Stimulated activated CD8-positive, alpha-beta memory T cell treated with anti-CD3 and anti-CD28 coated beads, Interleukin-2, amount 100 ng/mL, for 1 hour (primary cell): ENCODE measurements at places on chromosomes 11 and 22.
A peak's percentile ranks its signal among the peaks of the same experiment; 100 is the strongest.

- no peak for DNase-seq
Observed at GRCh38 chr22:49291169-49291568, 536.5 kb downstream of the BRD1 start.

DNA sequence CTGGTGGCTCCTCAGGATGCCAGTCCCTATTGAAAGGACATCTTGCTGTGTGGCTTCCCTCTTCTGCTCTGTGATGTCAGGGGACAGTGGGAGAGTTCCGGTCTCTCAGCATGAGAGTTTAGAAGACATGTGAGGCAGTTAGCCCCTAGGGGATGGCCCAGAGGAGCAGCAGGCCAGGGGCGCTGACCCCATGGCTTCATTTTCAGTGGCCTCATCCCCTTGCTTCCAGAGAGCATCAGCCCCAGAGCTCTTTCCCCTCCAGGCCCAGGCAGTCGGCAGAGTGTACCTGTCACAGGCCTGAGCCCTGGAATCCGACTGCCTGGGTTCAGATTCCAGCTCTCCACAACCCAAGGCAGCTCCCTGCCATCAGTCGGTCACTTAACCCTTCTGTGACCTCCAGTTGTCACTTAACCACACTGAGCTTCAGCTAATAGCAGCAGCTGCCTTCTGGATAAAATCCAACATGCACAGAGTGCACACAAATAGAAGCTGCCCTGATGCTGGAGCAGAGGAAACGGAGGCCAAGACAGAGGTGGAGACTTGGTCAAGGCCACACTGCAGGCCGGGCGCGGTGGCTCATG lies 14.1 kb upstream of the LRRC10B start:
- DNase-seq = no peak

GRCh38 chr11:59551659-59552521 lies 40.6 kb downstream of the OR4D9 start:
- DNase-seq = no peak

DNA sequence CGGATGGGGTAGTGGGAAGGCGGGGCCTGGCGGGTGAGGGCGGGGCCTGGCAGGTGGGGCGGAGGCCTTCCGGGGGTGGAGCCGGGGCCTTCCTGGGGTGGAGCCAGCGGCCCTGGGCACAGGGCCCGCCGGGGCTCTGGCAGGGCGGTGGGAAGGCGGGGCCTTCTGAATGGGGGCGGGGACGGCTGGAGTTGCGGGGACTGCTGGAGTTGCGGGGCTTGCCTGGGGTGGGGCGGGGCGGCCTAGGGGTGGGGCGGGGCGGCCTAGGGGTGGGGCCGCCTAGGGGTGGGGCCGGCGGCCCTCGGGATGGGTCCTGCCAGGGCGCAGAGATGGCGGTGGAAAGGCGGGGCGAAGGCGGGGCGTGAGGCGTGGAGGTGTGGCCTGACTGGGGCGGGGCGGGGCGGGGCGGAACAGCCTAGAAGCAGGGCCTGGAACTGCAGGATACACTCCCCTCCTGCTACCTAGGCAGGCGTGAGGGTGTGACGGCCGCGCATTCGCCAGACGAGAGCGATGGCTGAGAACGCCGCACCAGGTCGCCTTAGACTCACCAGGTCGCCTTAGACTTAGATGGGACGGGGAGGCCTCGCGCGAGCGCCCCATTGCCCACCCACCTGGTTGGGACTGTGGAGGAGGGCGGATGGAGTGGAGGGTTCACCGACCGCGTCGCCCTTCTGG lies 19.3 kb downstream of the RRP7A start:
- peak; percentile 65 for DNase-seq

GRCh38 chr22:42412744-42413333 lies 19.4 kb downstream of the NFAM1 start:
- DNase-seq = no peak

DNA sequence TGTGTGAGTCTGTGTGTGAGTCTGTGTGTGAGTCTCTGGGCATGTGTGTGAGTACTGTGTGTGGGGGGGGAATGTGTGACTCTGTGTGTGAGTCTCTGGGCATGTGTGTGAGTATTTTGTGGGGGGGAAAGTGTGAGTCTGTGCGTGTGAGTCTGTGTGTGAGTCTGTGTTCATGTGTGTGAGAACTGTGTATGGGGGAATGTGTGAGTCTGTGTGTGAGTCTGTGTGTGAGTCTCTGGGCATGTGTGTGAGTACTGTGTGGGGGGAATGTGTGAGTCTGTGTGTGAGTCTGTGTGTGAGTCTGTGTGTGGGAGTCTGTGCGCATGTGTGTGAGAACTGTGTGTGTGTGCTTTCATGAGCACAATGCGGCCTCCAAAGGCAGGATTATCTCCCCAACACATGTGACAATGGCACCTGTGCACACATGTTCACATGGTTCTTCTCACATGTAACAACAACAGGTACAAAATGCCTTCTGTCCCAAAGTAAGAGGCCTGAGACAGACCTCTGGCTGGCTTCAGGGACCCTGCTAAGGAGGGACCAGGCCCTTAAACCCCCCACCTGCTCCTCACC lies 1.6 kb downstream of the CD5 start:
- DNase-seq = no peak

GRCh38 chr11:62242021-62242420 lies at the start of gene SCGB1D2:
Gene SCGB1D2 (plus strand): TSS chr11:62242239. CDS start chr11:62242308, 69 bp downstream.
- DNase-seq = no peak

GRCh38 chr22:23112472-23113012 lies 29.2 kb downstream of the RSPH14 start:
- no peak for DNase-seq

GRCh38 chr11:2807801-2808241 lies 77.8 kb downstream of the CDKN1C start:
- DNase-seq = no peak

DNA sequence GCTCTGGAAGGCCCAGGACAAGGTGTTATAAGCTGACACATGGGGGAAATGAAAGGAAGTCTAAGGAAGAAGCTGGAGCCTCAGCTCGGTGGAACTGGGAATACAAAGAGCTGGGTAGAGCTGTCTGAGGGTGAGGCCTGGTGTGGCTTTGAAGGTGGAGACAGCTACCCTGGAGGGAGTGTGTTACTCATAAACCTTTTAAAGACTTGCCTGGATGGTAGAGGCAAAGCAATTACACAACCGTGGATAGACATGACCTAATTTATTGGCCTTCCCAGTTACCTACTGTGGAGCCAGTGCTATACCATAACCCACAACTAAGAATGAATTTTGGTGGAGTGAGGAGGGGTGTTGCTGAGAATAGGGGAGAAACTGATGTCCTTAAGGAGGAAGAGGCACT lies 22.6 kb downstream of the EXPH5 start:
- no peak for DNase-seq

GRCh38 chr11:12752868-12753524 lies 78.8 kb downstream of the TEAD1 start:
- no peak for DNase-seq

- no peak for DNase-seq
Observed at GRCh38 chr22:23072911-23073491, 2.7 kb downstream of the GNAZ start.

- no peak for DNase-seq
Observed at GRCh38 chr22:36928196-36928595, 14.8 kb downstream of the CSF2RB start.

DNA sequence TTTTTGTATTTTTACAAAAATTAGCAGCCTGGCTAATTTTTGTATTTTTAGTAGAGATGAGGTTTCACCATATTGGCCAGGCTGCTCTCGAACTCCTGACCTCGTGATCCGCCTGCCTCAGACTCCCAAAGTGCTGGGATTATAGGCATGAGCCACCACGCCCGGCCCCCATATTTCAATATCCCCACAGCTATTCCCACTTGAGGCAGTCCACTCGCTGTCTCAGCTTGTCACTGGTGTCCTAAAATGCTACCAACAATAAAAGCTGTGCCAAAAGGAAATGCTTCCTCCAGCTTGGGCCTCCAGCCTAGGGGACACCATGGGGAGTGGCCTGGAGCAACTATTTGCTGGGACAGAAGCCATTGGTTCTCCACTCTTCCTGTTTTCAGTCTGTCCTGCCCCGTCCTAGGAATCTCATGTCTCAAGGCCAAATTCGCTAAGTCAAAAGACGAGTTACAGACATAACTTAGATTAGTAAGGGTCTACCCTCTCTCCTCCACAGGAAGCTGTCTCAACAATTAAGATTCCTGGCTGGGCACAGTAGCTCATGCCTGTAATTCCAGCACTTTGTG lies 7.3 kb upstream of the SPINDOC start:
- no peak for DNase-seq

- DNase-seq = no peak
Observed at GRCh38 chr22:37912171-37912570, 6.1 kb downstream of the MICALL1 start.

- DNase-seq = no peak
Observed at GRCh38 chr11:110027627-110028371, 65.4 kb upstream of the ZC3H12C start.

GRCh38 chr22:44664149-44664548 lies 37.9 kb upstream of the PRR5 start:
- peak; percentile 40 for DNase-seq

- DNase-seq = no peak
Observed at GRCh38 chr11:27660171-27660570, 40.1 kb downstream of the BDNF start.

GRCh38 chr11:35683728-35684339 lies 21.3 kb downstream of the TRIM44 start:
- DNase-seq = no peak

DNA sequence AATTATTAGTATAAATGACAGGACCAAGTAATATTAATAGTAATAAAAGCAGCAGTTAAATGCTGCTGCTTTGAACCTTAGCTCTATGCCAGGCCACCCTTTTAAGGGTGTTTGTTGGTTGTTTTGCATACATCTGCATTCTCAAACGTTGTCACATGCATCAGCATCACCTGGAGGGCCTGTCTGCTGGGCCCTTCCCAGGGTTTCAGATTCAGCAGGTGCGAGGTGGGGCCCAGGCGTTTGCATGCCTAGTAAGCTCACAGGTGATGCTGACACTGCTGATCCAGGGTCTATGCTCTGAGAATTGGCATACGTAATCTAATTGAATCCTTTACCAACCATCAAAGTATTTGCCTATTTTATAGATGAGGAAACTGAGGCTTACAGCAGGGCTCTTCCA lies 246.5 kb downstream of the CADM1 start:
- no peak for DNase-seq

GRCh38 chr11:103676413-103676812 lies 360.0 kb upstream of the DDI1 start:
- no peak for DNase-seq

DNA sequence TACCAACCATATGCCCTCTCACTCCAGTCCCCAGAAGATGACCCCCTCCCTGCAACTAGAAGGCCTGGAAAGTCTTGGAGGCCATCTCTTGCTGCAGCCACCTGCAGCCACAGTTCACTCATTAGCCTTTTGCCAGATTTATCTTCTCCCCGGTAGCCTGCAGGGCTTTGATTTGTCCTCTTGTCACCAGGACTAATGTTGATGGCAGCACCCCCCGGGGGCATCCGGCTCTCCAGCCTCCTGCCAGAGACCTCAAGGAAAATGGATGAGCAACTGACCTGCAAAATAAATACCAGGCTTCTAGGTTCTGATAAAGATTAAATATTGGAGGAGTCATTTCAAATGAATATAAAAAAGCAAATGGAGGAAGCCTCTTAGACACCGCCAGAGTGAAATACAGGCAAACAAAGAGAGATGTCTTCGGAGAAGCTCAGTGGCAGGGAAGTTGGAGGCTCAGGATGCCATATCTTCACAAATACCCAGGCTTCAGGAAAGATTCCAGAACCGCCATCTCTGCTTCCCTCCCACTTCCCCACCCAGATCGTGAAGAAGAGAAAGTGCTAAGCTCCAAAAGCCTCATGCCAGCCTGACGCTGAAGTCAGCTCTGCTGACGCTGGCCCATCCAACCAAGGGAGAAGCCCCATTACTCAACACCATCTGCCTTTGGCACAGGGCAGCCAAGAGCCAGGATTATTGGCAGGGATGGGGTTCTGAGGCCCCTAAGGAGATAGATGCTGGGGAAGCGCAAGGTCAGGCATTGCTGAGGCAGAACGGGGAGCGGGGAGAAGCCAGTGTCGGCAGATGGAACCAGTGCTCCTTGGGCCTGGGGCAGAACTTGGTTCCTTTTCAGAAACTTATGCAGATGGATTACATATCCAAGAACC lies 362.7 kb downstream of the CADM1 start:
- no peak for DNase-seq

GRCh38 chr11:2929950-2930703 lies 907 bp upstream of the PHLDA2 start:
- no peak for DNase-seq

DNA sequence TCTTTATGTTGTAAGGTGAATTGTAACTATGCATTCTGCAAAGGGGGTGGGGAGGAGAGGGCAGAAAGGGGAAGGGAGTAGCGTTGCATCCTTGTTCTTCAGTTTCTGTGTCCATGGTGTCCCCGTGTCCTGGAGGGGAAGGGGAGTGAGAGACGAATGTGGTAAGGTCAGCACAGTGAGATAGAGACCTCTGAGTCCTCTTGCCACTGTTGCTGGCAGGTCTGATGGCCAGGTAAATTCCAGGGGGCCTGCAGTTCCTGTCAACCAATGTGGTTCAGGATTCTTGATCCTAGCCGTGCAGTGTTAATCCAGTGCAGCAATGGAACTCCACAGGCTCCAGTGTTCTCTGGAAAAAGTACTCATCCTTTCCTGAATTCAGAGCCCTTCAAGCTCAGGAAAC lies 14.6 kb upstream of the ADSL start:
- DNase-seq = no peak
